Heart right ventricle (tissue), 16 donors: ENCODE measurements at places on chromosomes 2 and 18. TPM values are rescaled to one million over a fixed set of nuclear protein-coding genes. Genes with fewer than 3 reads are reported as not detected.

GRCh38 chr2:237025090-237025865, 60.4 kb upstream of the COPS8 start:
- H3K27ac ChIP-seq, result no peak overlapping the region
- H3K4me1 ChIP-seq, result no peaks in the 10 kb centered on the region
- H3K36me3 ChIP-seq, result no peaks in the 10 kb centered on the region
- no peak overlapping the region for H3K4me3 ChIP-seq

- peak overlapping the region; percentile 34 for H3K27ac ChIP-seq
- DNase-seq, result peak; percentile 24
These were observed 54.4 kb downstream of the EPHA4 start for GRCh38 chr2:221517696-221518151.

DNA sequence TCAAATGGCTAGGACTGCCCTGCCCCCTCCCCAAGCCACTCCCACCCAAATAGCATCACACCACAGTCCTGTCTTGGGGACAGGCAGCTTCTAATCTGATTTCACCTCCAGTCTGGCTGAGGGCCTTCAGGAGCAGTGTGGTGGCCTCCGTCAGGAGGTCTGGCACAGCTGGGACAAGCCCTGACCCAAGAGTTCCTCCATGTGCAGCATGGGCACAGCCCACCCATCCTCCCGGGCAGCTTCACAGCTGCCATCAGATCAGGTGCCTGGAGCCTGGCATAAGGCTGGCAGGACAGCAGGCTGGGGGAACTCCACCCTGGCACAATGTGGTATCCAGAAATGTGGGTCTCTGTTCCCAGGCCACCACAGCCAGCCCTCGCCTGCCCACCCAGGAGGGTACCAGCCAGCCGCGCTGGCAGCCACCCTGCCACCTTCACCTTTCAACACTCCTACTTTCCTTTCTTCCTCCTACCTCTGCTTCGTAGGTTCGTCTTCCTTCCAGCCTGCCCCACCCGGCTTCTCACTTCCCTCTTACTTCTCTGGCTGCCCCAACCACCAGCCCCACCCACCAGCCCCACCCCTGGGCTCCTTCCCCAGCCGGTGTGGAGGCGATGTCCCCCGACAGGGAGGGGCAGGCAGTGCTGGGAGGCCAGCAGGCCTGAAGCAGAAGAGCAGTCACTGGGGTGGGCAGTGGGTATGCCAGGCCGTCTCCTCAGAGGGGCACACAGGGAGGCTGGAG, at the start of gene CAPG:
Gene CAPG (minus strand): TSS at position 522 of the 739 bp plus-strand sequence. CDS start 8,221 bp downstream, outside the sequence.
- H3K4me3 ChIP-seq, result no peak within 1 kb of the TSS
- peaks cover 23% of the 10 kb centered on the region for H3K27me3 ChIP-seq
- no peak within 1 kb of the TSS for H3K27ac ChIP-seq
- H3K4me1 ChIP-seq, result peaks cover 75% of the 10 kb centered on the region

DNA sequence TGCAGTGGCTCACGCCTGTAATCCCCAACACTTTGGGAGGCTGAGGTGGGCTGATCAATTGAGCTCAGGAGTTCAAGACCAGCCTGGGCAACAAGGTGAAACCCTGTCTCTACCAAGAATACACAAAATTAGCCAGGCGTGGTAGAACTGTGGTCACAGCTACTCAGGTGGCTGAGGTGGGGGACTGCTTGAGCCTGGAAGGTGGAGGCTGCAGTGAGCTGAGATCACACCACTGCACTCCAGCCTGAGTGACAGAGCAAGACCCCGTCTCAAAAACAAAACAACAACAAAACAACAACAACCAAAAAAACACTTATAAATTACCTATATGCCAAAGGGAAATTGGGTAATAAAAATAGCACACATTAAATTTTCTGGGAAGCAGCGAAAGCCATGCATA, 141.6 kb downstream of the HDAC4 start:
- DNase-seq, result no peak
- no peaks in the 10 kb centered on the region for H3K36me3 ChIP-seq
- H3K4me3 ChIP-seq, result no peak overlapping the region

Gene EHBP1
- 22.2 TPM for total RNA-seq

GRCh38 chr2:225274751-225275150, 124.8 kb upstream of the NYAP2 start:
- H3K36me3 ChIP-seq, result no peaks in the 10 kb centered on the region
- H3K4me1 ChIP-seq, result no peaks in the 10 kb centered on the region
- DNase-seq, result no peak
- no peak overlapping the region for H3K4me3 ChIP-seq
- H3K27ac ChIP-seq, result no peak overlapping the region

- DNase-seq, result no peak
- no peaks in the 10 kb centered on the region for H3K36me3 ChIP-seq
- peaks cover 5% of the 10 kb centered on the region for H3K4me1 ChIP-seq
- no peak within 1 kb of the TSS for H3K27ac ChIP-seq
These were observed at the start of gene DCDC2C for GRCh38 chr2:3703236-3703756. DCDC2C (plus strand) TSS chr2:3703575; CDS start chr2:3703752, 177 bp downstream.

DNA sequence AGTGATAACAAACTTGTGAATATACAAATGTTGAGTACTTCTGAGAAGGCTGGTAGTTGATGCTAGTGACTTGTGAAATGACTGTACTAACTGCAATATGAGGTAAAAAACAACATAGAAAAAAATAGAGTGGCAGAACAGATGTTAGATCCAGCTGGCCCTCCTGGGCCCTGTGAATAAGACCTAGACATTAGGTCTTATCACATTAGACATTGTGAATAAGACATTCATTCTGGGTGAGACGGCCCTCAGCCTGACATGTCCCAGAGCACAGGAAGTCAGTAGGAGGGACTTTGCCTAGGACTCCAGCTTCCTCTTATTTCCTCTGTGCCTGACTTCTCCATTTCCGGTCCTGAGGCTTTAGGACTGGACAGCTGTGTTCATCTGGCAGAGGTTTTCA, 22.9 kb downstream of the DOK1 start:
- H3K27ac ChIP-seq, result no peak overlapping the region
- H3K4me1 ChIP-seq, result no peaks in the 10 kb centered on the region
- H3K4me3 ChIP-seq, result no peak overlapping the region
- no peaks in the 10 kb centered on the region for H3K36me3 ChIP-seq
- DNase-seq, result peak; percentile 20

GRCh38 chr2:60268661-60269060, 284.8 kb downstream of the BCL11A start:
- H3K27me3 ChIP-seq, result no peaks in the 10 kb centered on the region
- H3K4me3 ChIP-seq, result no peak overlapping the region
- H3K36me3 ChIP-seq, result no peaks in the 10 kb centered on the region
- no peak overlapping the region for H3K27ac ChIP-seq

GRCh38 chr2:200814276-200814815, 2.6 kb downstream of the BZW1 start:
- DNase-seq, result no peak
- H3K27me3 ChIP-seq, result no peaks in the 10 kb centered on the region
- no peak overlapping the region for H3K27ac ChIP-seq
- H3K36me3 ChIP-seq, result peaks cover 6% of the 10 kb centered on the region
- no peak overlapping the region for H3K4me3 ChIP-seq
- H3K4me1 ChIP-seq, result peaks cover 32% of the 10 kb centered on the region

Gene KIF1A
- 1.6 TPM for total RNA-seq

Gene RGPD5
- total RNA-seq, result 26.4 TPM

GRCh38 chr18:48023334-48024008, 93.0 kb upstream of the SMAD2 start:
- H3K27ac ChIP-seq, result peak overlapping the region; percentile 20
- H3K27me3 ChIP-seq, result no peaks in the 10 kb centered on the region
- no peaks in the 10 kb centered on the region for H3K36me3 ChIP-seq
- H3K4me3 ChIP-seq, result no peak overlapping the region

Gene GLI2
- total RNA-seq, result 1.7 TPM

GRCh38 chr2:220370764-220371163, 743.3 kb downstream of the SLC4A3 start:
- no peaks in the 10 kb centered on the region for H3K27me3 ChIP-seq
- no peak overlapping the region for H3K27ac ChIP-seq
- no peak overlapping the region for H3K4me3 ChIP-seq
- no peaks in the 10 kb centered on the region for H3K4me1 ChIP-seq
- DNase-seq, result no peak

DNA sequence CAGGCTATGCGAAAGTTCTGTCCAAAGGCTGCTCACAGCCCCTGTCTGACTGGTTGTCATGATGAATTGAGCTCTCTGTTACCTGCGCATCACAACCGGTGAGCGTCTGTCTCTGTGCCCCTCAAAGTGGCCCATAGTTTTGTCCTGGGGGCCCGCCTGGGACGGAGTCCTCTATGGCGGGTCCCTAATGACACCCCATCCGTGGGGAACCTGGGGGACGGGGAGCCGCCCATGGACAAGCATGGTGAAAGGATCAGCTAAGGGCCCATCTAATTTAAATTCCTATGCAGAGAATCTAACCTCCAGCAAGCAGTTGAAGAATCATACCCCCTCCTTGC, 473 bp downstream of the ELMOD3 start:
- no peaks in the 10 kb centered on the region for H3K4me1 ChIP-seq
- peak overlapping the region; percentile 83 for H3K4me3 ChIP-seq
- DNase-seq, result no peak
- H3K36me3 ChIP-seq, result no peaks in the 10 kb centered on the region
- H3K27me3 ChIP-seq, result no peaks in the 10 kb centered on the region

DNA sequence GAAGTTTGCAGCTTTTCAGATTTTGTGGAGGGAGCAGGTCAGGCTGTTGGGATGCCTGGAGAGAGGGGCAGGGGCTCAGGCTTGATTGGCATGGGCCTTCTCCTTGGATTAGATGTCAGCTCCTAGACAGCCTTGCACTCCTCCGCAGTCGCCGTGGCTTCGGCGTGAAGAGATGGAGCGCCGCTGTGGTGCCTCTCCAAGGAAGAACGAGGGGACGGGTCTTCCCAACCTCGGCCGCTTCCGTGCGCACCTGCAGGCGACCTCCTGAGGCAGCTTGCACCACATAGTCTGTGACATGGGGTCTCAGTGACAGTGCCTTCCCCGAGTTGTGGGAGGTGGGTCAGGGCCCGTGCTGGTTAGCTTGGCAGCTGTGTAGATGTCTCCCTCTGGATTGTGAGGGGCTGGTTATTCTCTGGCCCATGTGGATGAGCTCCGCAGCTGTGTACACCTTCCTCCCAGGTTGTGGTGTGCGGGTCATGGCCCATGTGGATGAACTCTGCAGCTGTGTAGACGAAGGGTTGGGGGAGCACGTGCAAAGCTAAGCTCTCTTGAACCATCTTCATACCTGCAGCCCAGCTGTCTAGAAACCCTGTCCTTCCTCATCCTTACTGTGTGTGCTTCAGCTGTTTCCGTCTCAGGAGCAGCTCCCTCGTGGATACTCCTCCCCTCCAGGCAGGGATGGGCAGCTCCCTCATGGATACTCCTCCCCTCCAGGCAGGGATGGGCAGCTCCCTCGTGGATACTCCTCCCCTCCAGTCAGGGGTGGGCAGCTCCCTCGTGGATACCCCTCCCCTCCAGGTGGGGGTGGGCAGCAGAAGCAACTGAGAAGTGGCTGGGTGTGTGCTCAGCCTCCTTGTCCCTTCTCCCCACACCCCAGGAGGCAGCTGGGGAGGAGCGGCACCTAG, 170.3 kb downstream of the LDLRAD4 start:
- peaks cover 47% of the 10 kb centered on the region for H3K4me1 ChIP-seq
- no peak overlapping the region for H3K4me3 ChIP-seq
- H3K27me3 ChIP-seq, result no peaks in the 10 kb centered on the region
- no peaks in the 10 kb centered on the region for H3K36me3 ChIP-seq
- H3K27ac ChIP-seq, result peak overlapping the region; percentile 8
- DNase-seq, result no peak

- H3K4me1 ChIP-seq, result peaks cover 10% of the 10 kb centered on the region
- no peaks in the 10 kb centered on the region for H3K36me3 ChIP-seq
- H3K27ac ChIP-seq, result no peak overlapping the region
- no peak overlapping the region for H3K4me3 ChIP-seq
These were observed 3.5 kb downstream of the WNT6 start for GRCh38 chr2:218863021-218863520.

DNA sequence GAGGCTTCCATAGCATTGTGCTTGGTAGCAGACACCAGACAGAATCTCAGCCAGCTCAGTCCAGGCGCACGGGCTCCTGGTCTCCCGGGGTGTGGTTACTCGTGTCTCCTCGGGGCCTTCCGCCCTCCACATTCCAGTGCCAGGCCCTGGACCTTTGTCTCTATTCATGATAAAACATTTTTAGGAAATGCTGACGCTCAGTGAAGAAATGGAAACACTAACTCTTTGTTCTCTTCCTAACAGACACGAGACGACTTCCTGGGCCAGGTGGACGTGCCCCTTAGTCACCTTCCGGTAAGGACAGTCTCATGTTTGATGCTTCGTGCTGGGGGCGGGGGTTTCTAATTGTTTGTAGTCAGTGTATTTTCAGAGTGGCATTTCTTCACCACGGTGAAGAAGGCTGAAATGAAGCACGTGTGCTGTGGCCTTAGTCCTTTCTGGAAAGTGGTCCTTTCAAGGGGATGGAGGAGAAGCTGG, 271.8 kb downstream of the NEDD4L start:
- H3K27ac ChIP-seq, result peak overlapping the region; percentile 77
- no peaks in the 10 kb centered on the region for H3K27me3 ChIP-seq
- peak; percentile 45 for DNase-seq
- peaks cover 46% of the 10 kb centered on the region for H3K4me1 ChIP-seq
- no peak overlapping the region for H3K4me3 ChIP-seq
- H3K36me3 ChIP-seq, result no peaks in the 10 kb centered on the region

- no peak overlapping the region for H3K4me3 ChIP-seq
- H3K27ac ChIP-seq, result no peak overlapping the region
- H3K36me3 ChIP-seq, result no peaks in the 10 kb centered on the region
- no peaks in the 10 kb centered on the region for H3K4me1 ChIP-seq
- peak; percentile 61 for DNase-seq
These were observed 93.6 kb downstream of the FTCDNL1 start for GRCh38 chr2:199757233-199757870.

DNA sequence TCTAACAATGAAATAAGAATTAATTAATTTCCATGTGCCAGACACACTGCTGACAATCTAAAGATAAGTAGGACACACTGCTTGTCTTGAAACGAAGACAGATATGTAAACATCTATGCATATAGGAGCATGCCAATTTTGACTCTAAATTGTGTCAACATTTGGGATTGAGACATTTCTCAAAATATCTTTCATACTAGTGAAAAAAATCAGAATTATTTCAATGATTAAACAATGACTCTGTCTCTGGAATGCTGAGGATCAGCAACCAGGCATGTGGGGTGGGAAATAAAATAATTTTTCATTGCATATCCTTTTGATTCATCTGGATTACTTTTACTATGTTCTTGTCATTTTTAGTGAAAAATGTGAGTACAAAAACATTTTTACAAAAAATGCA, 262.6 kb upstream of the SYT4 start:
- no peaks in the 10 kb centered on the region for H3K36me3 ChIP-seq
- DNase-seq, result no peak
- peaks cover 5% of the 10 kb centered on the region for H3K27me3 ChIP-seq
- H3K4me1 ChIP-seq, result no peaks in the 10 kb centered on the region

DNA sequence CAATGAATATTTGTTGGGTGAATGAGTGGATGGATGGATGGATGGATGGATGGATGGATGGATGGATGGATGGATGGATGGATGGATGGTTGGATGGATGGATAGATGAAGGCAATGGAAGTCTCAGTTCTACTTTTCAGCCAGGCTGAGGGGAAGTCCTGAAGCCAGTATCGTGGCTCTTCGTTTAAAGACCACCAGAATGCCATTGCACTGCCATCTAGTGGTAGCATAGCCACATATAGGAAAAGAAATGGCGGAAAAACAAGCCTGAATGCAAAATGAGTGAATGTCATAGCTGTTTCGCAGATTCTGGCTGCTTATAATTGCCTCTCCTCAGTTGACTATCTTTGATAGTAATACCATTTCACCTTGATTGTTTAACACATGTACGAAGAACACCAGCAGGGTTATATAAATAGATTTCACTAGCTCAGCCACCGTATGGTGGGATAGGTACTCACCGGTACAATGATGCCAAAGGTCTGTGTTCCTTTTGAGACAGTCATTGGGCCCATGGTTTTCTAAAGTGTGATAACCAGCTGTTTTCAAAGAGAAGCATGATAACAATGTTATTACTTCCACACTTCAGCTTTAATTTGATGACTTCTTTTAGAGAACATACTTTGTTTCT, 62.3 kb upstream of the GREB1L start:
- no peaks in the 10 kb centered on the region for H3K4me1 ChIP-seq
- no peaks in the 10 kb centered on the region for H3K27me3 ChIP-seq
- no peak for DNase-seq

Gene IL36RN
- total RNA-seq, result not detected
